ENCODE measurements at places on chromosomes 1 and 21.
A peak's percentile ranks its signal among the peaks of the same experiment; 100 is the strongest.

GRCh38 chr1:119115311-119115710 is 25.1 kb downstream of the WARS2 start:
- DNase-seq: no peak

DNA sequence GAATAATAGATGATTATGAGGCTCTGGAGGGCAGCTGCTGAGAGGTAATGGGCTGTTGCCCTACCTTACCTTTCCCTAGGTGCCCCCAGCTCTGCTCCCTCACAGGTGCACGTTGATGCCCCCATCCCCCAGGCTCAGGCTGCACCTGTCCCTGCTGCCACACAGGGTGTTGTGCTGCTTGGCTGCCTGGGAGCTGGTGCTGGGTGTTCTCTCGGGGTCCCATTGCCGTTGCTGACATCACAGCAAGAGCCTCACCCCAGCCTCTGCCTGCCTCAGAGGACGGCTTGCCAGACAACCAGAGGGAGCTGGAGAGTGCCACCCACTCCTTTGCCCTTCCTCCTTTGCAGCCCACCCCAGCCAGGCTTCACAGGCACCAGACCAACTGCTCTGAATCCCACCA is 31.4 kb upstream of the DMBX1 start:
- no peak for DNase-seq

DNA sequence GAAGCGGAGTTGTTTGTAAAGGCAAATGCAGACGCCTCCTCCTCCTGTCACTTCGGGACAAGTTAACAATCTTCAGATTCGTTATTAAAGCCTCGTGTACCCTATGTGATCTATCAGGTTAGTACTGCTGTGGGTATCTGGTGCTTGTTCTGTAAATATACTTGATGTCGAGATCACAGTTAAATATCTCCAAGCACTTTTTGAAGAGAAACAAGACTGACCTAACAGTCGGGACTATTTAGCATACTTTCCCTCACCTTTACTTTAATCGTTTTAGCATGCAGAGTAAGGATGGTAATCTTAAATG is 710 bp downstream of the KLHL20 start:
- no peak for DNase-seq

DNA sequence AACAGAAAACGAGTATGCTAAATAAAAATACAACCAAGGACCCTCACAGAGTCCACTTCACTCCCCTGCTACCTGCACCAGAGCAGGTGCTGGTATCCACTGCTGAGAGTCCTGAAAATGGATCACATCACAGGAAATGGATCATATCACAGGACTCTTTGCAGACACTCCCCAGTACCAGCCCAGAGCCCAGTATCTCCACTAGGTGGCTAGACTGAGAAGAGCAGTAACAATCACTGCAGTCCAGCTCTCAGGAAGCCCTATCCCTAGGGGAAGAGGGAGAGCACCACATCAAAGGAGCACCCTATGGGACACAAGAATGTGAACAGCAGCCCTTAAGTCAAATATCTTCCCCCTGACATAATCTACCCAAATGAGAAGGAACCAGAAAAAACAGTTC is 28.0 kb downstream of the AGBL4 start:
- DNase-seq: no peak

- no peak for DNase-seq
Observed at GRCh38 chr1:25867210-25867991, 8.1 kb downstream of the PAQR7 start.

DNA sequence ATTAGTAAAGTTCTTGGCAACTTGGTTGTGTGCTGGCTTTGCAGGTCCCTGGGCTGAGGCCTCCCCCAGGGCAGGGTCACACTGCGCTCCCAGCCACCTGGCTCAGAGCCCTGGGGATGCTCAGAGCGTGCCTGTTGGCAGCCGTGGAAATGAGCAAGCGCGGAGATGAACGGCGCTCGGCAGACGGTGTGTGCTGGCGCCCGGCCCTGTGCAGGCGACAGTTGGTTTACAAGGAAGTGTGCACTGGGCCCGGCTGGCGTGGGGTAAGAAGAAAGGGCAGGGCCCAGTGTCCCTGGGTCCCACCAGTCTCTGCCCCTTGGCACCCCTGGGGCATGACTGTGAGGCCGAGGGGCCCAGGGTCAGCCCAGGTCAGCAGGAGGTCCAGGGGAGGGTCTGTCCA is 25.7 kb upstream of the PEX10 start:
- DNase-seq: no peak

GRCh38 chr1:34785231-34785874 is 4.3 kb downstream of the GJB3 start:
- DNase-seq: no peak

- DNase-seq: no peak
Observed at GRCh38 chr1:240794046-240794843, 182.3 kb upstream of the GREM2 start.

GRCh38 chr1:27928216-27928954 is 6.4 kb upstream of the SMPDL3B start:
- DNase-seq: no peak

DNA sequence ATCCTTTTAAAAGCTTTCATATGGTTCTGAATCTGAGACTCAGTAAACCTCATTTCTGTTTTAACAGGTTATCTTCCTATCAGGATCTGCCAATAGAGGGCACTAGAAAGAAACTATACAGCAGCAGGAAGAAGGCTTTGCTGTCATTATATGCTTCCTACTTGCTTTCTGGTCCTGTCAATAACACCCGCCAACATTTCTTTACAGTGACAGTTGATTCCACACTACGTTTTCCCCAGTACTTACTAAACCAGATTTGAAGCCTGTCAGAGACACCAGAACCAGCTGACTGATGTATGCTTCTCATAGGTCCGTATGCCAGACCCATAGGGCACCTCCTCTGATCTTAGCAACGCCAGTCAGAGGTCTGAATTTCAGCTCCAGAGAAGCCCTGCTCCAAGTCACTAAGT is 341.0 kb upstream of the NEGR1 start:
- peak; percentile 10 for DNase-seq

- no peak for DNase-seq
Observed at GRCh38 chr1:212628046-212628445, 19.5 kb downstream of the ATF3 start.

- DNase-seq: no peak
Observed at GRCh38 chr1:184854036-184854435, 99.4 kb upstream of the EDEM3 start.

DNA sequence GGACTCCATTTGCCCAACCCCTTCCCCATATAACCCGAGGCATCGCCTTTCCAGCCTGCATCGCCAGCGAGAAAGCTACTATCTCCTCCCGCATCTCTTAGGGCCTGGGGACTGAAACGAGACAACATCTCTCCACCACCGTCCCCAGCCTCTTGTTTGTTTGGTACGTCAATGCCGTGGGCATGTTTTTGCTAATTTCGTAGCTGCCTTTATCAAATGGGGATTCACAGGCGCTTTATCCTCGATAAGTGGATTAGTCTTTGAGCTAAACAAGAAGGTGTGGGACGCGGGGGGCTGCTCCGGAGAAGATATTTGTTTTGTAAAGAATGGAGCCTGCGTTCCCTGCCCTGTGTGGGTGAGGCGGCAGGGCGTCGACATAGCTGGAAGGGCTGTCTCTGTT is 91.6 kb downstream of the PAX7 start:
- no peak for DNase-seq

- no peak for DNase-seq
Observed at GRCh38 chr1:231192620-231193163, 30.8 kb downstream of the TRIM67 start.
